ENCODE measurements at places on chromosomes 6 and 20. TPM values are rescaled to one million over a fixed set of nuclear protein-coding genes. Genes with fewer than 3 reads are reported as not detected.

LY6G6F gene
- not detected for total RNA-seq

CD2AP gene
- total RNA-seq = 12.1 TPM

- DNase-seq = no peak
These were observed 1.9 kb downstream of the KCNQ5 start for GRCh38 chr6:72623808-72624207.

DNA sequence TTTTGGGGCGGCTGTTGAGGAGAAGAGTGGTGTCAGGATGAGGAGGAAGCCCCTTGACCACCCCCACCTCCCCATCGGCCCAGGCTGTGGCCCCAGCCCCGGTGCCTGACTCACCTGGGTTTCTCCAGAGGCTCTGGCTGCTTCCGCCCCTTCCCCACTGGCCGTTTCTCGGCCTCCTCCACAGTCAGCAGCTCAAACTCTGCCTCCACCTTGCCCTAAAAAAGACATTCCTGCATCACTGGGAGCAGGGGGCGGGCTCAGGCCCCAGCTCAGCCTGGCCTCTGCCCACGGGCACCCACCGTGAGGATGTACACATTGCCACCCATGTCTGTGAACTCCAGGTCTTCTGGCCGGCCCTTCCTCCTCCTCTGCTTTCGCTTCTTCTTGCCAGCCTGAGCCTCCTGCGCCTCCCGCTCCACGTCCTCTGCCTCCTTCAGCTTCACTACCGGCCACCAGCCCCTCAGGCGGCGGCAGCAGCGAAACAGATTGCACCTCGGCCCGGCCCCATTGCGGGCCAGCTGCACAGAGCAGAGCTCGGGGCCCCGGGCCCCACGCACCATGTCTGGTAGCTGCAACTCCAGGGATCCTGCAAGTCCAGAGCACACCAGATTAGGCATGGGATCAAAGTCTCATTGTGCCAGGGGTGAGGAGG, 17.3 kb downstream of the ERGIC3 start:
- no peak for DNase-seq

DNA sequence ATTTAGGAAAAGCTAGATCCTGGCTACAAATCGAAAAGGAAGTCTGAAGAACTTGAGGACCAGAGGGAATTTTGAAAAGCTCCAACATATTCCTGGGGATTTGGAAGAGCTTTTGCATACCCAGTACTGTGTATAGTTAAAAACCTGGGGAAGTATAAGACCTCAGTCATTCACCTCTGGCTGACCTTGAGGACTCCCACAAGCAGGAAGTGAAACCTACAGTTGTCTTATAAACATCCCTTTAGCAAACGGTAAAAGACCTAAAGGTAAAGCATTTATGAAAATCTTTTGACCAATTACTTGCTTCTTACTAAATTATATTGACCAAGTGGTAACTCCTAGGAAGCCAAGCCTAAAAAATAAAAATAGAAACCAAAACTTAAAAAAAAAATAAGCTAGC, 175.0 kb downstream of the HAO1 start:
- no peak for DNase-seq

Data from right cardiac atrium (tissue), 5 donors.